ENCODE measurements at places on chromosomes 3 and 15.

DNA sequence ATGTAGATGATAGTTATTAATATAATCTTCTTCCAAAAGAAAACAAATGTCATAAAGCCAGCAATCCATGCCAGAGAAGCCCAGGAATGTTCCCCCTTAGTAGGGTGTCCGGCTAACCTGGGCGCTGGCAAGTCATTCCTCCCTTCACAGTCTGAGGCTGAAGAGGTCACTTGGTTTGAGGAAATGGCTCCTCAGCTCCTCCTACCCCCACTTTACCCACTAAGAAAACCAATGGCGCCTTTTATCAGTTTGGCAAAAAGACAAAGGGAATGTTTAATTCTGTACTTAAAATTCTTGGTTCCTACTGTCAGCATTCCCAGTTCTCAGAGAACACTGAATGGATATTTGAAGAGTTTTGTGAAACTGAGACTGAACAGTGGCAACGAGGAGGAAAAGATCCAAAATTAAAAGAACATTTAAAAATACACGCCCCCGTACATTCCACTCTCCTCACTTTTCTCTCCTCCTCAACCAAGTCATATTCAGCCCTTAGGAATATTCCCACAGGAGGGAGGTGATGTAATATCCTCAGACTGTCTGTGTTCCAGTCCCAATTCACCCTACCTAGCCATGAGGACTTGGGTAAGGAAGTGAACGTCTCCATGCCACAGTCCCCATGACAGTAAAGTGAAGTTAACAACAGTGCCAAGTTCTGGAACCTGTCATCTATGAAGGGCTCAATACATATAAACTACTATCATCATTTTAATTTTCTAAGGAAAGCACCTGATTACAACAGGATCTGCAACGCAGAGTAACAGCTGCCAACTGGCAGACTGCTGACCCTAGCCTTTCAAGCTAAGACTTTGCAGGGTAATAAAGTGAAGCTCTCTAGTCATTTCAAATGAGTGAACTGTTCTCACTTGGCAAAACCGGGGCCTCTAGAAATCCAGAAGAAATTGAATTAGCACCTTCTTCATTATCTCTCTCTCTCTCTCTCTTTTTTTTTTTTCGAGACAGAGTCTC is 234.5 kb upstream of the ICE2 start:
- DNase-seq = no peak

DNA sequence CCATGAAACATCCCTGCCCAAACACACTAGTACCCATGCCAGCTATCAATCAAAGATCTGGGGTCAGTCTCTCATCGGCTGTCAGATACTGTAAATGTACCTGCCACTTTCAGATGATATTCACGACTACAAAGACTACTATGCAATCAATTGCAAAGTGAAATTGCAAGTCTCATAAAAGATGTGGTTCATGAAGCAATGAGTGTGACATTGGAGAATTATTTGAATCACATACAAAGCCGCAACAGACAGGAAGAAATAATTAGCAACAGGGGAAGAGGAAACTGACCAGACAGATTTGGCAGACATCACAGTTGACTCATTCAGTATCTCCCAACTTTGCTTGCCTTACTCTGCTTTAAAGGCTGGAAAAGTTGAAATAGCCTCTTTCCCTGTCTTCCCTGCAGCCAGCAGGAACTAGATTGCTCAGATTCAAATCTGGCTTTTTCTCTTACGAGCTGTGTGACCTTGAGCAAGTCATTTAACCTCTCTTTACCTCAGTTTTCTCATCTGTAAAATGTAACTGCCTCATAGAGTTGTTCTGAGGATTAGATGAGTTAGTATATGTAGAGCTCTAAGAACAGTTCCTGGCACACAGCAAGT is 95.7 kb upstream of the C3orf80 start:
- no peak for DNase-seq

DNA sequence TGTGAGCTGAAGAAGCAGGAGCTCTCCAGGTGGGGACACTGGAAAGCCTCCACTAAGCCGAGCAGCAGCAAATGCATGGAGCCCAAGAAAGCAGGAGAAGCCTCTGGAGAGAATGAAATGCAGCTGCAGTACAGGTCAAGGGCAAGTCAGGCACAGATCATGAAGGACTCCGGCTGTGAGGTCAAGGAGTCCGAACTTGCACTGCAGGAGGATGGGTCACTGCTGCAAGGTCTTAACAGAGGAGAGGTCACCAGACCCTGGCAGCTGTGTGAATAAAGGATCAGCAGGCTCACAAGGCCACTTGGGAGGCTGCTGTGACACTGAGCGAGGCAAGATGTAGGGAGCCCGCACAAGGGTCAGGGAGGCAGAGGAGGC is 24.7 kb upstream of the SLC41A3 start:
- no peak for DNase-seq

DNA sequence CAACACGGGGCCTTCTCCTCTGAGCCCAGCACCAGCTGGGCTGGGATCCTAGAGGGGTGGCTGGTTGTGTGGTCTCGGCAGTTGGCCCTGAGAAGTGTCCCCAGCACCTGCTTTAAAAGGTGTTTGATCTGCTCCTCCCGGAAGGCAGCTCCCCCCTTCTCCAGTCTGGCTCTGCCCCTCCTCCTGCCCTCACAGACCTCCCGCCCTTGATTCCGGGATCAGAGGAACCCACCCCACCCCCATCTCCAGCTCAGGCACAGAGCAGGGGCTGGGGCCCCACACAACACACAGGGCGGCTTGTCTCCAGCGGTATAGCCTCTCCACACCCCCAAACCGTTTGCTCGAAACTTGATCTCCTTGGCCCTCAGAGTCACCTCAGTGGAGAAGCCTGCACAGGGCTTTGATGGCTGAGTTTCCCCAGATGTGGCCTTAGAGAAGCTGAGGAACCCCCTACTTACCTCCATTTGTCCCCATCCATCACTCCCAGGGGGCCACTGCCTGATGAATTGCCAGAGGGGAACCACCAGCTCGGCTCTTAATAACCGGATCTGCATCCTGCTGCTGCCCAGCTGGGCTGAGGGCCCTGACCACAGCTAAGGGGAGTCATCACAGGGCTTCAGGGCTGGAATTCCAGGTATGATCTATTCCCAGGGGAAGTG is 6.4 kb upstream of the STRA6 start:
- DNase-seq = no peak

DNA sequence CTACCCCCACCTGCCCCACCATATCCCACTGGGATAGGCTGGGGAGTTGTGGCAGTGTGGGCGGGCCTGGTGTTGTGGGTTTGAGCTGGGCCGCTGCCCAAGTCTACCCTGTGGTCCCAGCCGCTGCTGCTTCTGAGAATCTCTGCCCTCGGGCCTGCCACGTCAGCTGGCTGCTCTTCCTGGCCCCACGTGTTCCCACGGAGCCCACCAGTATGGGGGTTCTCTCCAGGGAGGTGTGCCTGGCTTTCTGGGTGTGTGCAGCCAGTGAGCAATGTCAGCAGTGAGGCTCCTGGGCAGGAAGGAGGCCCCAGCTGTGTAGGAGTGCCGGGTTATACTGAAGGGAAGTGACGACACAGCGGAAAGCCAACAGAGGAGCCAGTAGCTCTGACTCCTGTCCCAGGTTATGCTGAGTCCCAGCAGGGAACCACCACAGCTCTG is 10.5 kb downstream of the GNAI2 start:
- DNase-seq = peak; percentile 96

GRCh38 chr3:108159865-108160264 is 62.4 kb downstream of the IFT57 start:
- DNase-seq = no peak

- DNase-seq = no peak
These were observed 69.8 kb downstream of the TIGIT start for GRCh38 chr3:114363554-114364202.

DNA sequence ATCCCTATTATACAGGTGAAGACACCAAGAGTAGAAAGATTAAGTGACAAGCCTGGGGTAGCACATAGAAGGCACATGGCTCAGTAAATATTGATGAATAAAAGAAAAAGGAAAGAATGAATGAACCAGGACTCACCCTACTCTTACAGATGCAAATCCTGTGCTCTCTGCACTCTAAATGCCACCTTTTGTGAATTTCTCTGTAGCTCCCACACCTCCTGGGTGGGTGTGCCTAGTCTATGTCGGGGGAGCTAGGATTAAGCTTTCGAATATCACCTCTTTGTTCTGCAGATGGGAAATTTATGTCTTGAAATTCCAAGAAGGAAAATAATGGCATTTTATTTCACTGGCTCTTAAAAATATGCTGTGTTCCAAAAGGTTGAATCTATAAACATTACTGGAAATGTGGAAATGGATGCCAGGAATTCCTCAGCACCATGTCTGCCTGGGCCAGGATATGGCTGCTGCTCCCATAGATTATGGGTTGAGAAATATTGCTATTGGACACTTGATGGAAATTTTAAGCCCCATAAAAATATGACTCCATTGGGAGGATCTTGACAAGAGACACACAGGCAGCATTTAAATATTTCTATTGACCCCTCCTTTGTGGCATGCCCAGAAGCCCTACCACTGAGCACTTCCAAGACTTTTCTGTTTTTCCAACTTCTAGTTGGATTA is 43.3 kb downstream of the CCNB2 start:
- no peak for DNase-seq

- DNase-seq = no peak
These were observed 186.7 kb downstream of the NSUN3 start for GRCh38 chr3:94249491-94250079.

DNA sequence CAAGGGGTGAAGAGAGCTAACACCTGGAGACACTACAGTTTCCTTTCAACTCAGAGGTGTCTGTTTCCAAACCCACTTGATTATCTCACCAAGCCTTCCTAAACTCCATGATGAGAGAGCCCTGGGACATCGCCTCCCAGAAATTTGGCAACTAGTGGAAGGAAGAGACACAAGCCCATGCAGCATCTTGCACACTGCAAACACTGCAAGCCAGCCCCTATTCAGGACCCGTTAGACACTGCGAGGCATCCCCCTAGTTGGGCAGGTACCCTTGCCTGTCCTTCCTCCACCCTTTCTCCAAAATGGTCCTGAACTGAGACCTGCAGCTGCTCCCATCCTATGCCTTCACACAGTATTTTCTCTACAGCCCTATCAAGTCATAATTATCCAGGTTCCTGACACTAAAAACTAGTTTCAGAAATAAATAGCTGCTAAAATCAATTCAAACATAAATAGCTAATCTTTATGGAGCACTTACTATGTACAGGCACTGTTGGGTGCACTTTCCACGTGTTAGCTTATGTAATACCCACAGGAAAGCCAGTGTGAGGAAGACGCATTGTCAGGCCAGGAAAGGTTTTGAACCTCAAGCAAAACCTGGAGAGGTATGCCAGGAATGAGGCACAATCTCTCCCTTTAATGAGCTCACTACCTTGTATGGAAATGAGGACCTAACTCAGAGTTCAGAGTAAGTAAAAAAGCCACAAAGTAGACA is 2.8 kb downstream of the MAGI1 start:
- DNase-seq = no peak

DNA sequence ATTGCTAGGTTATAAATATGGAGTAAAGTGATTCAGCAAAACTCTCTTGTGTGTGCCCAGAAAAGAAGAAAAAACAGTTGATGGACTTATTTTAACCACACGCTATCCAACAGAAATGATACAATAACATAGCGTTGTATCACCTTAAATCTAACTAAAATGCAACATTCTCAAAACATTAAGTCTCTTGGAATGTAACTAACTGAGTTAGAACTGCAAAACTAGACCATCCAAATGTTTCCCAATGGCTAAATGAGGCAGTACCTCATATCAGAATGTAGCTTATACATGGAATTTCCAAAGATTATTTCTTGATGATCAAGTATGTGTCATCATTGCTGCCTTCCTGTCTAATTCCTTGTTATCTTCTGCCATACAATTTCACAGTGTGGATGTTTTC is 187.9 kb downstream of the CNTN3 start:
- DNase-seq = no peak

DNA sequence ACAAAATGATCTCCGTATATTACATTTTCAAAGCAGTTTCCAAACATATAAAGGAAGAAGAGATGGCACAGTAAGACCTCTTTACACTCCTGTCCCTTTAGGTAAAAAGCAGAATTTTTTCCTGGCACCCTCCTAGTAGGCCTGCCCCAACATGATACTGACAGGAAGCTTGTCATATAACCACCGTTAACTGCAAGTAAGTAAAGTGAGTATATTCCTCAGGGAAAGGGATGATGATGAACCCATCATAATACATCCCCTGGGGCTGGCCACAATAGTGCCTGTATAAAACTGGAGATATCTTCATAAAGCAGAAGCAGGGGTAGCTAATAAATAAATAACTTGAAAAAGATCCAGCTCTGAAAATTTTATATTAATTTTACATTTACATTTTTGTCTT is 893.0 kb downstream of the DIPK2A start:
- DNase-seq = no peak

DNA sequence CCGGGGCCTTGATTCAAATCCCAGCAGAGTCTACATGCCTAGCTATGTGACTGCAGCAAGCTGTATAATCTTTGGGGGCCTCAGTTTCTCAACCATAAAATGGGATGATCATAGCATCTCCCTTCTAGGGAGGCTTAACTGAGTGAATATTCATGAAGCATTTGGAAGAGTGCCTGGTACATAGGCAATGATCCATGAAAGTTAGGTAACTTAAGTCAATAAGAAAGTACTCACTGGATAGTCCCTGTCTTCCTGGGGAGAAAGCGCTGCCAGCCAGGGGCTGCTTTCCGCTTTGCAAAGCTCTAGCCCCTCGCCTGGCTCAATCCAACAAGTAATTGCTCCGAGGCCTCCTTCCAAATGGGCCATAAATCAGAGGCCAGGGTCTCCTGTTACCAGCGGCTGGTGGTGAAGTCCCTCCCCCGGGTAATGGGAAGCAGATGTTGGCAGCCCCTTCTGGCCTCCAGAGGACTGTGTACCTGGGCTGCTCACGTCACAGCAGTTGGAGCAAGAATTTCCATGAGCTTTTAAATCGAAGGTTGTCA is 521.9 kb upstream of the PROK2 start:
- no peak for DNase-seq

DNA sequence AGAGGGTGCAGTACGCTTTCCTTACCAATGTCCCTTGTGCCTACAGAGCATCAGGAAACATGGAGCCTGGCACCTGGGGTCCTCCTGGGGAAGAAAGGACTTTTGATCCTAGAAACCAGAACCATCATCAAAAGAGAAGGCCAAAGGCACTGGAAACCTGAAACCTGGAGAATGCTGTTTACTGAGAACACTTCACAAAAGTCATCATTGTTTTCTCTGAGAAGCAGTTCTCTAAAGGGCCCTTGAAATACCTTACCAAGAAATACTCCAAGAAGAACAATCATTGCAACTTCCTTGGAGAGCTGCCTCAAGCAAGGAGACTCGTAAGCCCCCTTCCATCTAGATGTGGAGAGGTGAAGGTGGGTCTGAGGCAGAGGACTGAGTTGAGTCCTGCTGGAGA is 66.0 kb downstream of the TLE3 start:
- no peak for DNase-seq

GRCh38 chr15:64112904-64113303 is 17.1 kb downstream of the SNX1 start:
- no peak for DNase-seq
